ENCODE measurements at places on chromosomes 4 and X.
A peak's percentile ranks its signal among the peaks of the same experiment; 100 is the strongest.

DNA sequence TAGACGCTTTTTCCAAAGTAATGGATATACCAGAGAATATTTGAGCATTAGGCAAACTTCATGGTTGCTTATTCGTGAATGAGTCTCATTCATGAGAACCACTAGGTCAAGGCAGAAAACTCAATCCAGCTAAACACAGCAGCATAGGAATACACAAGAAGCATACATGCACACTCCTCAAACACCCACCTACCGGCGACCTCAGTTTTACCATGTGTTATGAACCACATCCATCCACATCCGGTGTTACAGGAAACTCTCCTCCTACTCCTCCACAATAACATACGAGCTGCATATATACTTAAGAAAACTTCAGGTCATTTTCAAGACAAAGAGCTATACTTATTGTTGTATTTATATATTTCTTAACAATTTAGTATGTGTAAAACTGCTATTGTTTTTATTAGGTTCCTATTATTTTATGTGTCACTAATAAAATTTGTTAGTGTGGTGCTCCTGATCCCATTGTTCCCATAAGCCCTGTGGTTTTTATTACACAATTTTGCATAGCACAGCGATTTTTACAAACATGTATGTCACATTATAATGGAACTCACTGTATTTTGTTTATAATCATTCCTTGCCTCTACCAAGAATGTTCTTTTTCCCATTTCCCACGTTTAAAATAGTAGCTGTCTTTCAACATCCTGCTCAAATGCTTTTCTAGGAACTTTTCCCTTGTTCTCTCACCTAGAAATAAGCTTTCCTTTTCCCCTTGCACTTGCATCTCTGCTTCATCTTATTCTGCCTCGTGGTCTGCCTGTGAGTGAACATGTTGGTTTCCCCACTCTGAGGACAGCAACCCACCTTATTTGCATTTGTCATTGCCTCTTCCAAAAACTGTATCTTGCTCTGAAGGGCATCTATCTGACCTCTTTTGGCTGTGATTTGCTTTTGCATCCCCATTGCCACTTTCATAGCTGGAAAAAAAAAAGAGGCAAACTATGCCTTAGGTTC is 48.3 kb downstream of the STBD1 start:
- no peak for DNase-seq

- DNase-seq: no peak
Observed at GRCh38 chr4:2354118-2354517, 64.3 kb downstream of the ZFYVE28 start.

- DNase-seq: no peak
Observed at GRCh38 chrX:17459008-17459611, 84.1 kb downstream of the NHS start.

GRCh38 chr4:11821772-11822430 is 393.2 kb upstream of the HS3ST1 start:
- no peak for DNase-seq

GRCh38 chr4:152700151-152700550 is 20.4 kb upstream of the TMEM154 start:
- peak; percentile 29 for DNase-seq

DNA sequence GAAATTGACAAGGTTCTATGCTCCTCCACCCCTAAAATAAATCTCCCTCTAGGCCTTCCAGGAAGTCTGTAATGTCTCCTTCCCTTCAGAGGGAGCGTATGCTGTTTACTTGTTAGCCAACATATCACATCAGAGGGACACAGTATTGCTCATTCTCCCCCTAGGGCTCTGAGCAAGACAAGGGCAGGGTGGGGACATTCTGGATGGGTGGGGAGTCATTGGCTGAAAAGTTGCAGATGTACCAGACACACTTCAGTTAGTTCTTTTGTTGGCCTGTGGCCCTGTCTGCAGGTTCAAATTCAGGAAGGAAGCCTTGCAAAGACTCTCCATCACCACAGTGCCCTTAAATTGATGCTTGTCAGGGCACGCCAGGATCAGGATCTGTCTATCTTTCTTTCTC is 106.3 kb upstream of the TEX13D start:
- no peak for DNase-seq

DNA sequence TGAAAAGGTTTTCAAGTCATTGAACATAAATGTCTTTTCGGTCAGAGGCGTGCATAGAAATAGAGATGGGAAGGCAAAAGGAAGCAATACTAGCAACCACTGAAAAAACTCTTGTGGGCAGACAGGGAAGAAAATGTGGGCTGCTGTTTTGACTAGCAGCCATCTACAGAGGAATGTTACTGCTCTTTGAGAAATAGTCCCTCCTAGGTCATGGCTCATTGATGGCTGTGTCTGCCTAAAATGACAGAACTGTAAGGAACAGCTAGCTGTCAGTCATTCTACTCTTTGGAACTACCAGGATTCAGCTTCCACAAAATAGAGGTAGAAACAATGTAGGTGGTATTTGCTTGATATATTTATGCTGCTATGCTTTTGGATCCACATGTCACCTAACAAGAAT is 26.9 kb upstream of the TMPRSS11B start:
- no peak for DNase-seq

- no peak for DNase-seq
Observed at GRCh38 chrX:153474266-153474665, 3.9 kb upstream of the HAUS7 start.

GRCh38 chr4:20890761-20891160 is 190.5 kb downstream of the PACRGL start:
- no peak for DNase-seq

- peak; percentile 20 for DNase-seq
Observed at GRCh38 chrX:106415276-106415895, 196.4 kb upstream of the RADX start.

GRCh38 chr4:139602776-139603360 is 46.8 kb upstream of the SETD7 start:
- no peak for DNase-seq

- DNase-seq: no peak
Observed at GRCh38 chr4:6594826-6595355, 19.9 kb downstream of the MAN2B2 start.

- DNase-seq: no peak
Observed at GRCh38 chr4:173432430-173432829, 33.5 kb upstream of the SCRG1 start.

DNA sequence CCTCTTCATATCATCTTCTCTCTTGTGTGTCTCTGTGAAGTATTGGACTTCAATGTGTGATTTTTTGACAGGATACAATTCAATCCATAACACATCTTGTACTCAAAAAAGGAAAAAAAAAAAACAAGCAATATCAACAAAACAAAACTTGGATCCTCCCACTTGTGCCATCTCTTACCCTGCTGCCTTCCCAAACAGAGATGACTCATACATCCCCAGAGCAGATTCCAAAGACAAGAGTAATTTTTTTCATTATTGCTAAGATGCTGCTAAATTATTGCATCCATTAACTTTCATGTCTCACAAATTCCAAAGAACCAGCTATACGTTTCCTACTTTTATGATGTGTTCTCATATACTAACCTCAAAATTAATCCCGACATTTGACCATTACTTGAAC is 479.2 kb downstream of the GBA3 start:
- DNase-seq: no peak

GRCh38 chrX:66039944-66040343 is at the start of gene VSIG4:
TSS of gene VSIG4 (minus strand) at chrX:66040080. CDS start at chrX:66039998, 82 bp downstream.
- DNase-seq: no peak

DNA sequence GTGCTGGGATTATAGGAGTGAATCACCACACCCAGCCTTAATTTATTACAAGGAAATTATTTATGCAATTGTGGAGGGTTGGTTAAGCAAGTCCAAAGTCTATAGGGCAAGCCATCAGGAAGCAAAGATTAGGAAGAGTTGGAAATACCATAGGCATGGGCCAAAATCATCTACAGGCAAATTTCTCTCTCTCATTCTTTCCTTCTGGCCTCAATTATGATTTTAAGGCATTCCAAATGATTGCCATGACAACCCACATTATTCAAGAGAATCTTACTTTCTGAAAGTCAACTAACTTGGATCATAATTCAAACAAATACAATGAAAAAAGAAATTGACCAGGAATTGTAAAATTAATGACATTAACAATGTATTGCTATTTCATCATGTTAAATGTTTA is 400.8 kb downstream of the GPM6A start:
- DNase-seq: no peak

DNA sequence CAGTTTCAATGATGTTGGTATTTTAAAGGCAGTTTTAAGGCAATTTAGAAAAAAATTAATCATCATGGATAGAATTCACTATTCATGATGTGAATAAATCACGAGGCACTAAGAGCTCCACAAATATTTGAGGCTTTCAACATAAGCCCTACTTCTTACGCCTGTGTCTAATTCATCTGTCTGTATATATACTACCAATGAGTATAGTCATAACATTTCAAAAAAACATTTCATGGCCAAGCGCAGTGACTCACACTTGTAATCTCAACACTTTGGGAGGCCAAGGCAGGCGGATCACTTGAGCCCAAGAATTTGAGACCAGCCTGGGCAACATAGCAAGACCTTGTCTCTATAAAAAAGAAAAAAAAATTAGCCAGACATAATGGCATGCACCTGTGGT is 56.5 kb downstream of the FBXL5 start:
- DNase-seq: no peak

- peak; percentile 32 for DNase-seq
Observed at GRCh38 chr4:126223784-126224407, 909.1 kb downstream of the FAT4 start.

GRCh38 chr4:104022831-104023230 is 303.0 kb upstream of the TACR3 start:
- DNase-seq: no peak

- DNase-seq: no peak
Observed at GRCh38 chr4:101191302-101192098, 155.8 kb downstream of the PPP3CA start.

- DNase-seq: no peak
Observed at GRCh38 chr4:10020871-10021652, at the start of gene SLC2A9. TSS of gene SLC2A9 (minus strand) at chr4:10021497. CDS start at chr4:10021429, 68 bp downstream.

DNA sequence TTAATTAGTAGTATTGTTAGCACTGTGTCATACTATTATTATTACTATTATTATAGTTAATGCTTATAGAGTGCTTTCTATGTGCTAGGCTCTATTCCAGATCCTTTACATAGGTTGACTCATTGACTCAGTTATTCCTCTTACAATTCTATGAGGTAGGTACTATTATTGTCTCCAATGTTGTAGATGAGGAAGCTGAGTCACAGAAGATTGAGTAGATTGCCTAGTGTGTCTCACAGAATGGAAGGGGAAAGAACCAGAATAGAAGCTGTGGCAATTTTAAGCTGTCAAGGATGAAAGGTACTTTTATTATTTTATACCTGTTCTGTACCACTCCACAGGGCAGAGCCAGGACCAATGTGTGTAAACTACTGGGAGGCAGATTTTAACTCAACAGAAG is 1.9 kb upstream of the TCEAL1 start:
- DNase-seq: no peak

GRCh38 chr4:138861135-138861534 is 154.4 kb upstream of the NOCT start:
- DNase-seq: no peak

GRCh38 chr4:4782969-4783368 is 76.5 kb upstream of the MSX1 start:
- no peak for DNase-seq

GRCh38 chr4:79723507-79723906 is 315.5 kb upstream of the GK2 start:
- no peak for DNase-seq

DNA sequence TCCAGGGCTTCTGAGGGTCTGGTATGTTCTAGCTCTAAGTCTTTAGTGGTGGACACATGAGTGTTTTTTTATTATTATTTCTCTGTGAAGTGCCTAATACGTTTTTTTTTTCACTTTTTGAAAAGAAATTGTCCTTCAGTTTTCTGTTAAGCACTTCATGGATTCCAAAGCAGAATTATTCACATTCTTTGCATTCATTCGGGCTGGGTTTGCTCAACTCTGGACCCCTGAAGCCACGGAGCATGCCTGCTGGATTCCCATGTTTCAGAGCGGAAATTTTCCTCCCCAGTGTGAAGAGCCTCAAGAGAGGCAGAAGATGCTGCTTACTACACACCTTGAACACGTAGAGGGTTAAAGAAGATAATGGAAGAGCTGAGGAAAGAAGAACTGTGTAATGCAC is 107.5 kb downstream of the EGF start:
- DNase-seq: no peak
